LHCN-M2 (cell line): ENCODE measurements at places on chromosomes 1 and 21. TPM values are rescaled to one million over a fixed set of nuclear protein-coding genes. Genes with fewer than 3 reads are reported as not detected.

- DNase-seq: peak; percentile 96
These were observed 115.1 kb downstream of the PROX1 start for GRCh38 chr1:214102907-214103306.

GRCh38 chr1:2381741-2382620 lies 9.4 kb downstream of the MORN1 start:
- peak; percentile 63 for DNase-seq

DNA sequence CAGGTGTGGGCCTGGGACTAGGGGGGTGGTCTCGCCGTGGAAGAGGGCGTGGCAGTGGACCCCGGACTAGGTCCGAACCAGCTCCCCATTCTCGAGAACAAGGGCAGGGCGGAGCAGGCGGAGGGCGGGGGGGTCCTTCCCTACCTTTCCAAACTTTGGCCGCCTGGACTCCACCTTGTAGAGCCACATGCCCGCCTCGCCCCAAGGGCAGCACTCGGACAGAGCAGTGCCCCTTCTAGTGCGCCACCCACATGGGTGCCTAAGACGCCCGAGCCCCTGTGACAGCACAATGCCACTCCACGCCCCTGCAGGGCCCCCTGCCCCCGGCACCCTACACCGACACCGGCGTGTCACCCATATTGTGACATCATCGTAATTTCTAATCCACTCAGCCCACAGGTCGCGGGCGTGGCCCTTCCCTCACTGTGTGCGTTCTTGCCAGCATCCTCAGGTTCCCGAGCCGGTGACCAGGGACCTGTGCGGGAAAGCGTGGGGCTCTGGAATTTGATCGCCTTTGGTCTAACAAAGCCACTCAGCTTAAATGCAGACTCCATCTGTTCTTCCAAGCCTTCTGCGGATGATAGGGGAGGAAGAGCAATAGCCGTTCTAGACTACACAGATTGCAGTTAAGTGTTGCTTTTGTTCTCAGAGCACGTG lies 553 bp upstream of the STMN1 start:
- no peak for DNase-seq

DNA sequence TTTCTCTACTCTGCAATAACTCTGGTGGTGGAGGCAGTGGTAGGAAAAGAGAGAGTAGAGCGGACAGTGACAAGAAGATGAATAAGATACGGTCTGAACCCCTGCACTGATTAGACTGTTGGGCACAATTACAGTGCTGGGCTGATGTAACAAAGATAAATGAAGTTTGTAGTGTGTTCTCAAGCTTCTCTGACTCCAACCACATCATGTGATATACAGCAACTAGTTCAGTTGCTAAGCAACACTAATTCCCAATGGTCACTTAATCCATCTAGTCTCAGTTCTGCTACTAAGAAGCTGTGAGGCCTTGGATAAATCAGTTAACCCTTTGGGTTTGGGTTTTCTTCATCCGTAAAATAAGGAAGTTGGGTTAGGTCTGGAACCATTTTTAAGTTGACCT lies 17.3 kb downstream of the DDR2 start:
- peak; percentile 48 for DNase-seq

DNA sequence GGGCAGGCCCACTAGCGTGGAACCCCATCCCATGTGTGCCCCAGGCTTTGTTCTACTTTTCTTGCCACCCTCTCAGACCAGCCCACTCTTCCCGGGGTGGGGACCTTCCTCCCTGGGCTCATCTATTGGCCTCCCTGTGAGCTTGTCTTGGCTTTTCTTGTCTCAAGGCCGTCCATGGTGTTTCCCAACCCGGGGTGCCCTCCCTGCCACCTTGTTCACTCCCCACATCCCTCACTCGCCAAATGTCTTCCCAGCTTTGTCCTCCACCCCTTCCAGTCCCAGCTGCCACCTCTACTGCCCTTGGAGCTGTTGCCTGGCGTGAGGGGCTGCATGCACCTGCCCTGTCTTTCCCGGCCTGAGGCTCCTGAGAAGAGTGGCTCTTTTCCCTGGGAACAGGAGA lies 18.4 kb downstream of the LRRC71 start:
- no peak for DNase-seq

DNA sequence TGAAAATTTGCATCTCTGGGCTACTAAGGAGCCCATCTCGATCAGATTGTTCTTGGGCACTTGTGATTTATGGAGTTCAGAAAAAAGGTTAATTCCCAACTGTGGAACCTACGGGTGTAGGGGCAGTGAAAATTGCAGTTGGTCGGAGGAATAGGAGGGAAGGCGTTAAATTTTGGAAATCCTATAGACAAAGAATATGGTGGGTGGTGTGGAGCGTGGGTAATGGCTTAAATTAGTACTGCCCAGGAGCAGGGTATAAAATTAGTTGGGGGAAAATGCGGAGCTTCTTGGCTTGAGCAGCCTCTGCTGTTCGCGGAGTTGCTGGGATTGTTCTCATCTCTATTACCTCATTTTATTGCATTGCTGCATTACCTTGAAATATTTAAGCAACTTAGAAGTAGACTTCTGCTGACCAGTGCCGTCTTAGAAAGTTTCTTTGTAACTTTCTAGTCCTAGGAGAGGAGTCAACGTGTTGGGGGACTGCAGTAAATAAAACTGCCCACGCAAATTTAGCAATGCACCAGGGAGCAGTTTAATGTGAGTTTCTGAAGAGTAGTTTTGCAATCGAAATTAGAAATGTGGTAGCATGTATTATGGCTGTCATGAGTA lies 514 bp downstream of the S1PR1 start:
- peak; percentile 40 for DNase-seq

DNA sequence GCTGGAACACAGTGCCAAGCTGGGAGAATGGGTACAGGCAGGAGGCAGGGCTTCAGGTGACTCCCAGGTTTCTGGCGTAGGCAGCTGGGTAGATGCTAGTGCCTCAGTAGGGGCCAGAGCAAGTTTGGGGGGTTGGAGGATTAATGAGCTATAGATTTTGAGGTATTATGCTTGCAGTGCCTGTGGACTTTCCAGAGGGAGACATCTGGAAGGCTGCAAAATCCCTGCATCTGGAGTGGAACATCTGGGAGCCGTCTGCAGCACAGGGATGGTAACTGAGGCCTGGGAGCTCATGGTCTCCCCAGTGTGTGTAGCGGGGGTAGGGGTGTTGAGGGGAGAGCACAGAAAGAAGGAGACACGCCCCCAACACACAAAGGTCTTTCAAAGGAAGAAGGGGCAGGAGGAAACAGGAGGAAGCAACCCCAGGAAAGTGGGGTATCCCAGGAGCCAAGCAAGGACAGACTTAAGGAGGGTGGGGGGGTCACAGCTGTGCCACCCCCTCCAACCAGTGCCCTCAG lies 2.2 kb upstream of the PDZK1IP1 start:
- DNase-seq: no peak

DNA sequence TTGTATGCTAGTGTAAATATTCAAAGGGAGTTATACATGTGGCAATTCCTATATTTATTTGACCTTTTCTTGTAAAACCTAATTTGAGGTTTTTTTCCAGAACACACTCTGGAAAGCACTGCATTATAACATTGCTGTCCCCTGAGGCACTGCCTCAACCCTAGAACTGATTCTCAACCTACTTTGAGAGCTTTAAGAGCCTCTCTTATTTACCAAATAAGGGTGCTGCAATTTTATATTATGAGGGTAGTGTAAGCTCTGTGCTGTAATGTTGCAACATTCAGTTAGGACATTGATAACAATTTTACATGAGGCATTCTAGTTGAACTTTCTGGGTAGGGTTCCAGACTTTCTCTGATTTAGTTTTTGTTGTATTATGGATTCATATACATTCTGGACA lies 302.2 kb upstream of the DEPDC1 start:
- DNase-seq: no peak

DNA sequence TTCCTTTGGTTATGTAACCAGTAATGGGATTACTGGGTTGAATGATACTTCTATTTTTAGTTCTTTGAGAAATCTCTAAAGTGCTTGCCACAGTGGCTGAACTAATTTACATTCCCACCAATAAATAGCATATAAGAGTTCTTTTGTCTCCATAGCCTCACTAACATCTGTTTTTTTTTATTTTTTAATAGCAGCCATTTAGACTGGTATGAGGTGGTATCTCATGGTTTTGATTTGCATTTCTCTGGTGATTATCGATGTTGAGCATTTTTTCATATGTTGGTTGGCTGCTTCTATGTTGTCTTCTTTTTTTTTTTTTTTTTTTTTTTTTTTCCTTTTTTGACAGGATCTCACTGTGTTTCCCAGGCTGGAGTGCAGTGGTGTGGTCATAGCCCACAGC lies 132.6 kb upstream of the L1TD1 start:
- DNase-seq: no peak

DNA sequence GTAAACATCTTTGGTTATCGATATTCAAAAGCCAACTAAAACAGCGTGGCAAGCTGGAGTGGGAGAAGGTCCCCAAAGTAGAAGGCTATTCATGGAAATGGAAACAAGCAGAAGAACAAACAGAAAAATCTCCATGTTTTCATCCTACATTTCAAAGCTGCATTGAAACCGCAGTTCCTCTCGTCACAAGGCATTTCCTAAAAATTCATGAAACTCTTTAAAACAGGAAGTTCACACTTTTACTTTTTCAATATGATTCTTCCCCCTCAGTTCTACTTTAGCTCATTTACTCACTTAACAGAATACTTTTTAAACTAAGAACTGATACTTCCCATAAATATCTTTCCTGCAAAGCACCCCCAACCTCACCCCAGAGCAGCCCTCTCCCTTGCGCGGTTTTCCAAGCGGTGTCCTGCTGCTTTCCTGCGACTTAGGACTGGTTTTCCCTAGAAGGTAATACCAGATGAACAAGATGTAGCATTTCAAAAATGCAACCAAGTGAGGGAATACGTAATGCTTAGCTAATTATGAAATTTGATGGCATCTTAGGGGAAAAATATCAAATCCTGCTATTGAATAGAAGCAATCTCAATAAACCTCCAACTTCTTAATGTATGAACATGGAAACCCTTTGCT lies 228.3 kb upstream of the PKN2 start:
- no peak for DNase-seq

DNA sequence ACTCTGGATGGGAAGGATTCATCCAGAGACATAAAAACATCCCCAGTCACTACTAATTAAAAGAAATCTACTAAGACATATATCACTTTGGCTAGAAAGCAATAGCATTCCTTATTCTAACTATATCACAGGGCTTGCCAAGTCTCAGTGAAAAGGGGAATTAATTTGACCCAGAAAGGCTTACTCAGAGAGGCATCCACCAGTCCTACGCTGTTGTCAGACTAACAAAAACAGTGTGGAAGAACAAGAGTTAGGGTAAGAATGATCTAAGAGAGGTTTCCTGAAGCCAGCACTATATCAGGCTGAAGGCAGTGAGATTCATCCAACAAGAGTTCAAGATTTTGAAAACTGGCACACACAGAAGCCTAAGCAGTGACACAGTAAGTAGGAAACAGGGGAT lies 126.1 kb downstream of the GDAP2 start:
- no peak for DNase-seq

- no peak for DNase-seq
These were observed 7.9 kb upstream of the TIPRL start for GRCh38 chr1:168170564-168171508.

CFHR4 gene
- not detected in 2 replicates for total RNA-seq

DNA sequence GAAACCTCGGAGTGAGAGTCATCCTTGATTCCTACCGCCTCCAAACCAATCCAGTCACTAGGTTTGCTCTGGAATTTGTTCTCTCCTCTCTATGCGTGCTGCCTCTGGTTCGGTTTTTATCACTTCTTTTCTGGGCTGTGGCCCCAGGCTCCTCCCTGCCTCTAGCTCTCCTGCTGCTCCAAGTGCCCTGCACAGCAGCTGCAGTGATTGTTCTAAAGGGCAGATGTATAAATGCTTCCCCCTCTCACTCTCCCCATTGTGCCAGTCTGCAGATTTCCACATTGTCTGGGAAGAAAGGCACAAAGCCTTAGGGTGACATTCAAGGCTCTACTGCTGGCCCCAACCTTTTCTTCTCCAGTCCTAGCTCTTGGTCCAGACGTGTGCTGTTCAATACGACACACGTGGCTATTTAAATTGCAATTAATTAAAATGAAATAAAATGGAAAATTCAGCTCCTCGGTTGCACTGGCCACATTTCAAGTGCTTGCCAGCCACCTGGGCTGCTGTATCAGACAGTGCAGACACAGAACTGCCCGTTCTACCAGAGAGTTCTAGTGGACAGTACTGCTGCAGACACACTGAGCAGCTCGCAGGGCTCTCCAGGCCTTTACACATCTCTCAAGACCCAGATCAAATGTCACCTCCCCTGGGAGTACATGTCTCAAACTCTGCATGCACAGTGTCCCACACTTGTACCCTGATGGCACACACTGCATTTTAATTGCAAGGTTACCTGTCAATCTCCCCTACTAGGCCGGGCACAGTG lies 12.4 kb downstream of the TRIM62 start:
- no peak for DNase-seq

DNA sequence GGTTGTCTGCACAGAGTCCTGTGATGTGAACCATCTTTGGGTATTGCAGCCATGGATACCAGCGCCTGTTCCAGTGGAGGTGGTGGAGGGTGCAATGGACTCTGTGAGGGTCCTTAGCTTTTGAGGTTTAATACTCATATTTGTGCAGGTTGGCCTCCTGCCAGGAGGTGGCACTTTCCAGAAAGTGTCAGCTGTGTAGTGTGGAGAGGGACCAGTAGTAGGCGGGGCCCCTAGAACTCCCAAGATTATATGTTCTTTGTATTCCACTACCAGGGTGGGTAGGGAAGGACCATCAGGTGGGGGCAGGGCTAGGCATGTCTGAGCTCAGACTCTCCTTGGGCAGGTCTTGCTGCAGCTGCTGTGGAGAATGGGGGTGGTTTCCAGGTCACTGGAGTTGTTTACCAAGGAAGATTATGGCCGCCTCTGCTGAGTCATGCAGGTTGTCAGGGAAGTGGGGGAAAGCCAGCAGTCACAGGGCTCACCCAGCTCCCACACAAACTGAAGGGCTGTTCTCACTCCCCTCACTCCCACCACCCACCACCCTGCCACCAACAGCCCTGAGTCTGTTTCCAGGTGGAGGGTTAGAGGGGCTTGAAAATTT lies 31.2 kb upstream of the ZNF678 start:
- DNase-seq: no peak

GSTM5 gene
- total RNA-seq: not detected in 2 replicates

GPR157 gene
- total RNA-seq: 1.9 TPM in 2 replicates

DNA sequence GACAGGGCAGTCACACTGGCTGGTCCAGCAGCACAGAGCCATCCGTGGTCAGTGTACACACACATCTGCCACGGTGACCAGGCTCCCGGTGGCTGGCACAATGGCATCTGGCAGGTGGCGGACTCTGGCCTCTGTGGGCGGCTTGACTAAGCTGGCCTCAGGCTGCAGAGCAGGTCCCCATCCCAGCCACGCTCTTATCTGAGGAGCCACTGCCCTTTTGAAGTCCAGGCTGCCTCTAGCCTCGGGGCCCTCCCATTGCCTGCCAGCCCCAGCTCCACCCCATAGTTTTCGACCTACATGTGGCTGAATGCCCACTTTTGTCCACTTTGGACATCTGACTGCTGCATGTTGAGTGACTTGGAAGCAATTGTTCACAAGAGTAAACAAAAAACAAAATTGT lies 29.9 kb upstream of the EDN2 start:
- no peak for DNase-seq

- no peak for DNase-seq
These were observed 15.4 kb downstream of the MACO1 start for GRCh38 chr1:25445993-25446538.
